ENCODE measurements at places on chromosomes 3 and 15.

DNA sequence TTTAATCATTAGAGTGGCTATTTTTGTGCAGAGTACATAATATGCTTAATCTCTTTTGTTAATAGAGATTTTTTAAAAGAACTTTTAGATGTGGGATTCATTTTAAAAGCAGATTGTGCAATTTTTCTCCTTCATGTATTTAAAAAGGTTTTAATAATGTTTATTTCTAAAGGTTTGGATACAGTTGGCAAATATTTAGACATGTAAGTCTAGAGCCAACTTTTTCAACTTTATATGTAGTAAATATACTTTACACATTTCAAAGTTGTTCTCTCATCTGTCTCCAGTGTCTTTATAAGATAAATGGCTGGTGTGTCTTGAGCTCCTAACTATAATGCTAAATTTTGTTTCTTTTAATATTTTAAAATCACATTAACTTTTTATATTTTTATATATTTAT, 22.7 kb upstream of the GOLGA8B start:
- no peak for DNase-seq

DNA sequence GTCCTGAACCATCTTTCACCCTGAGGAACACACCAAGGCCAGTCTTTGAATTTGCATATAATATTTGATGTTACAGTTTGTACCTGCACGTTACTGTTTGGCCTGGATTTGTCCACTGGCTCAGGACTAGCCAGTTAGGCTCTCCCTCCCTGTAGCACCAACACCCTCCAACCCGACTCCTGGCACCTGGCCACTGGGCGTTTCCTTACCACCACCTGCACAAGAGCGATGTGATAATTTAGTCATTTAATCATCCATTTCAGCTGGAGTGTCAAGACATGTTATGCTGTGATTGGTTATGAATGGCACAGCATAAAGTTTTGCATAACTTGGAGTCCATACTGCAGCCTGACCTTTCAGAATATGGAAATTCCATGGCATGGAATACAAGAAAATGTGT, 242.4 kb downstream of the KCNMB2 start:
- DNase-seq: no peak

DNA sequence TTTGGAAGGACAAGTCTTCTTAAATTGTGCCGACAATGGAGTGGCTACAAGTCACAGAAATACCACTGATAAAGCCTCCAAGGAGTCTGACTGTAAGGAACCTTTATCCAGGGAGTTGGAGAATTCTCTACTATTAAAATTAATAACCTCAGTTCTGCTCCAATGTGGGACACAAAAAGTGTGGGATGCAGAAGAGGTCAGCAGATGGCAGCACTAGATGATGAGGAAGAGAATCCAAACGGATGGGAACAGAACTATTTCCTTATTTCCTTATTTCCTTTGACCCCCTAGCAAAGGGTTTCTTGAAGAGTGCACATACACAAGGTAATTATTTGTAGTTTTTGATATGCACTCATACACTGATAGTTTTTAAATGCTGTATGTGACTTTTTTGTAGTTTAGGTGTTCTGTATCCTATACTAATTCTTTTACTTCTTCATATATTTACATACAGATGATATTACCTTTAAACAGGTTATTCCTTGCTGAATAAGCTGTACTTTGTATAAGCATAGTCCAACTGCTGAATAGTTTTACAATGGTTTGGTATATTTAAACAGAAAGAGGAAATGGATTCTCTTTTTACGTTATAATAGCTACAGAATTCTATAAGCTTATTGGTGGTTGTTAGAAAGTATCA, 25.6 kb upstream of the NLGN1 start:
- DNase-seq: no peak

DNA sequence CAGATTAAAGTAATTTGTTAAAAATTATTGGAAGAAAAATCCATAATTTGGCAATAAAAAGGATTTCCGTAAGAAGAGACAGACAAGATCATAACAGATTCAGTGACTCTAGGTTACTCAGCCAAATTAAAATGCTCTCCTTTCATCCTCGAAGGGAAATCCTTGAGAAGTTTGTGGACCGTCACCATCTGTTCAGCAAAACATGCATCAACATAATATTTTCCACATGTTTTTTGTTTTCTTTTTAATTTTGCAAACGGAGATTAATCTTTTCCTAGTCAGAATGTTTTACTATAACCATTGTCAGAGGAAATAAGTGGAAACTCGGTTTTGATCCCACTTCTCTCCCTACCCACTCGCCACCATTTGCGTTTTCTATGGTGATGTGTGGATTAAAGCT, 128.3 kb downstream of the TMCO5A start:
- no peak for DNase-seq

GRCh38 chr3:28700728-28701127, 352.1 kb upstream of the AZI2 start:
- DNase-seq: no peak

- DNase-seq: peak; percentile 45
Measured at GRCh38 chr3:4492208-4493013, 737 bp upstream of the ITPR1 start.

DNA sequence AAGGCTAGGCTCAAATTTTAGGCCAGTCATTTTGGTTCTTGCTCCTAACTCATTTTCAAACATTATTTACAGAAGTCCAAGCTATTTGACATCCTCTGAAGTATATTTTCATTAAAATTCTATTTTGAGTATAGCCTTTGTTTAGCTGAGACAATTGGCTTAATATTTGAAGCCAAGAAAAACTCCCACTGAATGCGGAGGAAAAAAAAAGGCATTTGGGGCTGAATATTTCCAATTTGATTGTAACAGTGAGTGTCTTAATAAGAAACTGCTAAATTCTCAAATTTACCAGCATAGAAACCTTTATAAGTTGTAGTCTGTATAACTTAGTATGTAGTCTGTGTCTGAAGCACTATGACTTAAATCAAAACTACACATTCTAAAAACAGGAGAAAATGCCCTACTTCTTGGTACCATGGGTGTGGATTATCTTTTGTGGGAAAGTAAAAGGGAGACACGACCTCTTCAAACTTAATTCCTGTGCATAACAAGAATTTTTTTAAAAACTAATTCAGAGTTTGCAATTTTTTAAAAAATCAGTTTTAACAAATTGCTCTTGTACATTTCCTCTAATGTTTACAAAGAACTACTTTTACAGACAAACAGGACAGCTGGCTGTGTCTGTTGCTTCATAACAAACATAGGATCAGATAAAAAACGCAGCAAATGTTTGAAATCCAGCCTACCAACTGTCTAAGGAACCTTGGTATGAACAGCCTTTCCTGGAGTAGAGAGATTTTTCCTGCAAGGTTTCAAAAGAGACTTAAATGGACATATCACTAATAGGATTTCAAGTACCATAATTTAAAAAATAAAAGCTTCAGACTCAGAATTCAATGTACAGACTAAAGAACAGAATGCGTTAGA, 52.7 kb upstream of the LMOD3 start:
- DNase-seq: no peak

GRCh38 chr3:87260270-87260669, 16.1 kb downstream of the POU1F1 start:
- DNase-seq: peak; percentile 19

- no peak for DNase-seq
Measured at GRCh38 chr3:193389335-193389734, 10.8 kb upstream of the ATP13A5 start.

- no peak for DNase-seq
Measured at GRCh38 chr15:76903251-76903681, 1.9 kb downstream of the SCAPER start.

GRCh38 chr3:47017504-47018268, 38.2 kb downstream of the NBEAL2 start:
- no peak for DNase-seq

- no peak for DNase-seq
Measured at GRCh38 chr3:58266577-58266976, 29.0 kb downstream of the ABHD6 start.

GRCh38 chr3:170835336-170835735, 34.7 kb downstream of the RPL22L1 start:
- DNase-seq: no peak

DNA sequence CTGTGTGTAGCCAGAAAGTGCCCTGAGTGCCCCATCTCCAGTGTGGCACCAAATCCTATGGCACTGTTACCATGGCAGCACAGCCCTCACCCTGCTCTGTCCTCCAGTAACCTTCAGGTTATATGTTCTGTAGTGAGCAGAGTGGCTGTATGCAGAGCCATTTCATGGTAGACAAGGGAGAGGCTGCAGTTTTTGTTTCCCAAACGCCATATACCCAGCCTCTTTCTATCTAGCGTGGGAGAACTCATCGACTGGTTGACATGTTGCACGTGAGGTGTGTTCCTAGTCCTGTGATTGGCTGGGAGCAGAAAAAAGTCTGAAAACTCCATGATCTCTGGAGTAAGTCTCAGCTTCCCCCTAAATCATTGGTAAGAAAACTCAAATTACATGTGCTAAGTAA, 2.0 kb downstream of the SIDT1 start:
- DNase-seq: no peak

DNA sequence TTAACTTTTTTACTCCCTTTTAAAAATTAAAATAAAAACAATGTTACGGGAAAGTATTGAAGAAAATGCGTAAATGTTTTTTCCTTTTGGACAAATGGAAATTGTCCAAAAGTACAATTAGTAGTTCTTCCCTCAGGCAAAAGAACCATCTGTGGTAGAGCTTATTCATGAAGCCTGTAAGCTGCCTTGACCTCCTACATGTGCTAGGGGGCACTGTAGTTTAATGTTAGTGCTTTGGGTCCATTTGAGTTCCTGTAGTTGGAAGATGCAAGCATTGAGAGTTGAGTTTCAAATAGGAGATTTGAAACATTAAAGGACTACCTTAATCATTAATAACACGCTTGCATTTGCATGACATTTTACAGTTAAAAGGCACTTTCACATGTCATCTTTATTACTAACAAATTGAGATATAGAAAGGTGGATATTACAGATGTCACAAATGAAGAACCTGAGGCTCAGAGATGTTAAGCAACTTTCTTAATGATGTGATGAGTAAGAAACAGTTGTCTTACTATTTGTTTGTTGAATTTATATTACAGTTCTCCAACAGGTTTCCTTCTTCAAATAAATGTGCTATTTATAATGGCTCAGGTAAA, 1.8 kb upstream of the ZNF385D start:
- DNase-seq: no peak

GRCh38 chr3:60675424-60675823, 575.8 kb downstream of the FHIT start:
- no peak for DNase-seq

DNA sequence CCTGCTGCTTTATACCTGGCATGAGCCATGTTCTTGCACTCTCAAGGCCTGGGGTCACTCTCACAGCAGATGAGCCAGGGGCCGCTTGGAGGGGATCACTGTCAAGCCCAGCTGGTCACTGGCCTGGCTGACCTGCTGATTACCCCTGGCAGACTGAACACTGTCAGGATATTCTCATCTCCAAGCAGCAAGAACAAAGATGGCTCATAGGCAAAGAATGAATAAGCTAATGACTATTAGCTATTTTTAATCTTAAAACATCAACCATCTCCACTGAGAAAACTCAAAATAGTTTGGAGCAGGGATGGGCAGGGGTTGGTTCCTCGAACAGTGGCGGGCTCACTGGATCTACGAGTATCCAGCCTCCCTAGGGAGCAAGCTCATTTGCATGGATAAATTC, 64.4 kb upstream of the ACAN start:
- DNase-seq: no peak

- DNase-seq: no peak
Measured at GRCh38 chr15:100114571-100114970, 227.2 kb downstream of the ADAMTS17 start.

GRCh38 chr3:43093006-43093405, 12.9 kb downstream of the POMGNT2 start:
- DNase-seq: no peak

- DNase-seq: no peak
Measured at GRCh38 chr3:44264146-44264545, 22.5 kb downstream of the TOPAZ1 start.

DNA sequence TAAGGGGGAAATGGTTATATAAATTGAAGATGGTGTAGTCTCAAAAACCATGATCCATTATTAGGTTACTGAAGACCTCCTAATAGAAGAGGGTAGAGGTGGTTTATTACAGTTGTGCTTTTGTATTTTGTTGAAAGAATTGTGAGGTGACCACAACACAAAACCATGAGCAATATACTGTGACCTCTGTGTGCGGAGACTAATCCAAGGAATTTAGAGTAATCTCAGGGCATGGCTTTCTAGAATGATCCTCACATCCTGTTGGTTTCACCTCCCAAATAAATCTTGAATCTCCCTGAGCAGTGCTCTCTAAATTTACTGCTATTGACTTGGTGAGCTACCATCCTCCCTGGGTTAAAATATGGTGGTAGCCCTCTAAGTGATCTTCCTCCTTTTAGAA, 52.3 kb downstream of the PTPRG start:
- DNase-seq: no peak

- no peak for DNase-seq
Measured at GRCh38 chr3:140386357-140387100, 291.3 kb upstream of the TRIM42 start.
